ENCODE measurements at places on chromosomes 1 and 21. TPM values are rescaled to one million over a fixed set of nuclear protein-coding genes. Genes with fewer than 3 reads are reported as not detected.

USP24 gene
- 48.5 TPM for polyA plus RNA-seq

C1orf21 gene
- 32.3 TPM for polyA plus RNA-seq

UBL4B gene
- polyA plus RNA-seq, result not detected

KISS1 gene
- polyA plus RNA-seq, result 0.92 TPM

HTR1D gene
- 0.33 TPM for polyA plus RNA-seq

RGSL1 gene
- polyA plus RNA-seq, result not detected

SYNJ1 gene
- polyA plus RNA-seq, result 14.3 TPM

SH2D1B gene
- polyA plus RNA-seq, result 0.39 TPM

NLRP3 gene
- polyA plus RNA-seq, result 0.78 TPM

CDA gene
- 5.7 TPM for polyA plus RNA-seq

SARS1 gene
- 139 TPM for polyA plus RNA-seq

USH2A gene
- 0.07 TPM for polyA plus RNA-seq

DNA sequence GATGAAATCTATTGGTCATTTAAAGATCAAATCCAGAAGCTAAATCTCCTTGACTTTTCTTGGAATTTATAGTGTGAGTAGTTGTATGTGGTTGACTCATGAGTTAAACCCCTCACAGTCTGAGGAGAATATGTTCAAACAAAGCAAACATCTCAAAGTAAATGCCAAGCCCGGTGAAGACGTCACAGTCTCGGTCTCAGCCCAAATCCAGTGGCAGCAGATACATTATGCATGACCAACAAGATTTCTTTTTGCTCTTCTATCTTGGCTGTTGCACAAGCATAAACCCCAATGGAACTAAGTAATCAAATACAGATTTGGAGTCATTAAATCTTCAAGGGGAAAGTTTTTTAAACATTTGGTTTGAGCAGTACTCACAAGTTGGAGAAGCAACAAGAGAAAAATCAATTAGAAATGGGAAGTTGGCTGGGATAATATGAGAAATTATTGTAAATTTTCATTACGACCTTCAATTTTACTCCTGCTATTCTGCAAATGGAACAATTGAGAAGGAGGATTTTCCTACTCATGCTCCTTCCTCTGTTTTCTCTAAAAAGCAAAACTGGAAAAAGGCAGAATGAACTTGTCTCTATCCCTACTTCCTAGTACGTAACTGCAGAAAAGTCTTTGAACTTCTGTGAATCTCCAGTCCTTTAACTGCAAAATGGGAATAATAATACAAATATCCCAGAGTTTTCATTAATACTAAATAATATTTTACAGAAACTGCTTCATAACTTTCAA is 575.8 kb downstream of the NUF2 start:
- no peak for DNase-seq

- DNase-seq, result no peak
Measured at GRCh38 chr1:93411000-93411399, 36.9 kb upstream of the FNBP1L start.

DNA sequence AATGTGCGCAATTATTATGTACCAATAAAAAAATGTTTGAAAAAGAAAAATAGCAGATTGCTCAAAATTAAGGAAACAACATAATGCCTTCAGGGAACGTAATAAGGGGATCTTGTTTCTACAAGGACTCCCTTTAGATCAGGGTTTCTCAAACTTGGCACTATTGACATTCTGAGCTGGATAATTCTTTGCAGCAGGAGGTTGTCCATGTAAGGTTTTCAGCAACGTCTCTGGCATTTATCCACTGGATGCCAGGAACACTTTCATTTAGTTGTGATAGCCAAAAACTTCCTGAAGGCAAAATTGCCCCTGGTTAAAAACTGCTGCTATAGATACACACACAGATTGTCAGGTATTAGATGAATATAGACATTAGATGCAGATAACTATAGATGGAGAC is 666.7 kb upstream of the ADAMTS5 start:
- DNase-seq, result no peak

- DNase-seq, result no peak
Measured at GRCh38 chr1:205382561-205382960, 25.8 kb upstream of the KLHDC8A start.

- DNase-seq, result no peak
Measured at GRCh38 chr21:44925378-44925755, 4.7 kb upstream of the ITGB2 start.

GRCh38 chr1:204705888-204706837 is 20.6 kb upstream of the LRRN2 start:
- DNase-seq, result no peak

GRCh38 chr1:234208791-234209190 is 164.5 kb upstream of the COA6 start:
- no peak for DNase-seq

GRCh38 chr1:43337588-43337987 is at the start of gene MPL:
TSS of gene MPL (plus strand) at chr1:43337818. CDS start at chr1:43337849, 31 bp downstream.
- no peak for DNase-seq

GRCh38 chr1:168842306-168842705 is 113.3 kb upstream of the DPT start:
- no peak for DNase-seq

DNA sequence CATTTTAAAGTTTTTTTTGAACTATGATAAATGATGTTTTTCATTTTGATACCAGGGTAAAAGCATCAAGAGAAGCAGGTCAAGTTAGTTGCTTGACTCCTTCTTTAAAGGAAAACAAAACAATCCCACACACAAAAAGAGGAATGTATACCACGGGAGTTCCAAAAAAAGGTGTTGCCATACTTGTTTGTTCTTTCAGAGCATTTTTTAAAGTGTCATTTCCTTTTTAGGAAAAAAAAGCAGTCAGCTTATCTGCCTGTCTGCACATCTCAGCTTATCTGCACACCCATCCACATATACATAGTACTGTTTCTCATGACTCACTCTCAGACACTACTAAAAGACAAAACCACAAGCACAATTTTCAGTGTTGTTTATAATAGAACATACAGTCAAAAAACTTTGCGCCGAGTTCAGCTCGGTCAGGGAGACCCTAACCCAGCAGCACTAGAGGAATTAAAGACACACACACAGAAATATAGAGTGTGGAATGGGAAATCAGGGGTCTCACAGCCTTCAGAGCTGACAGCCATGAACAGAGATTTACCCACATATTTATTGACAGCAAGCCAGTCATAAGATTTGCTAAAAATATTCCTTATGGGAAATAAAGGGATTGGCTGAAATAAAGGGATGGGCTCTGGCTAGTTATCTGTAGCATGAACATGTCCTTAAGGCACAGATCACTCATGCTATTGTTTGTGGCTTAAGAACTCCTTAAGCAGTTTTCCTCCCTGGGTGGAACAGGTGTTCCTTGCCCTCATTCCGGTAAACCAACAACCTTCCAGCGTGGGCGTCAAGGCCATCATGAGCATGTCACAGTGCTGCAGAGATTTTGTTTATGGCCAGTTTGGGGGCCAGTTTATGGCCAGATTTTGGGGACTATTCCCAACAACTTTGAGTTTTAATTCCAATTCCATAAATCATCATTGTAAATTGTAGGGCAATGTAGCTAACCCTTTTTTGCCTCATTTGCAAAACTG is 11.4 kb upstream of the MNDA start:
- DNase-seq, result no peak

DNA sequence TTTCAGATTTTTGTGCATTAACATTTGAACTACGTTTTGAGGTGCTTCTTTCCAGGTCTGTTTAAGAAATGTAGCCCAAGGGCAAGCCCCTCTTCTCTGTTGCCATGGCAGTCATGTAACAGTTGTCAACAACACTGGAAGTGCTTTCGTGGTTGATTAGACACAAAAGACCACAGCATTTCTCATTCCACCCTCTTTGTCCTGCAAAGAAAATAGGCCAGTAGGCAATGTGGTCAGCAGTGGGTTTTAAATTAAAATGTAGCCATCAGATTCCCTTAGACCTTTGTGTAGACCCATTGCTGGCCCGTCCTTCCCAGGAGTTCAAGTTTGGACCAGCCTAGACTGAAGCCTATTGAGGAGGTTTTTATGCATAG is 35.4 kb downstream of the VANGL1 start:
- peak; percentile 38 for DNase-seq

GRCh38 chr1:16158993-16159831 is 3.3 kb upstream of the EPHA2 start:
- no peak for DNase-seq

GRCh38 chr1:26072305-26072704 is 4.9 kb upstream of the TRIM63 start:
- no peak for DNase-seq

- DNase-seq, result no peak
Measured at GRCh38 chr1:205488074-205488723, 16.3 kb upstream of the CDK18 start.

DNA sequence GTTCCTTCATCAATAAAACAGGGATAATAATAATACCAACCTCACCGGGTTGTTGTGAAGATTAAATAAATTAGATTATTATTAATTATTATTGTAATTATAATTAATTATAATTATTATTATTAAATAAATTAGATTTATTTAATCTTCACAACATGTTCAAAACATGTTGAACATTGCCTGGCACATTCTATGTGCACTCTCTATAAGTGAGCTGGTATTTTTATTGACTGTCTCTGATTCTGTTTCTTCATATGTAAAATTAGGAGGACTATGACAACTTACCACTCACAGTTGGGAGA is 834 bp upstream of the C8B start:
- no peak for DNase-seq

GRCh38 chr1:232110281-232111090 is 483.9 kb downstream of the DISC1 start:
- no peak for DNase-seq

DNA sequence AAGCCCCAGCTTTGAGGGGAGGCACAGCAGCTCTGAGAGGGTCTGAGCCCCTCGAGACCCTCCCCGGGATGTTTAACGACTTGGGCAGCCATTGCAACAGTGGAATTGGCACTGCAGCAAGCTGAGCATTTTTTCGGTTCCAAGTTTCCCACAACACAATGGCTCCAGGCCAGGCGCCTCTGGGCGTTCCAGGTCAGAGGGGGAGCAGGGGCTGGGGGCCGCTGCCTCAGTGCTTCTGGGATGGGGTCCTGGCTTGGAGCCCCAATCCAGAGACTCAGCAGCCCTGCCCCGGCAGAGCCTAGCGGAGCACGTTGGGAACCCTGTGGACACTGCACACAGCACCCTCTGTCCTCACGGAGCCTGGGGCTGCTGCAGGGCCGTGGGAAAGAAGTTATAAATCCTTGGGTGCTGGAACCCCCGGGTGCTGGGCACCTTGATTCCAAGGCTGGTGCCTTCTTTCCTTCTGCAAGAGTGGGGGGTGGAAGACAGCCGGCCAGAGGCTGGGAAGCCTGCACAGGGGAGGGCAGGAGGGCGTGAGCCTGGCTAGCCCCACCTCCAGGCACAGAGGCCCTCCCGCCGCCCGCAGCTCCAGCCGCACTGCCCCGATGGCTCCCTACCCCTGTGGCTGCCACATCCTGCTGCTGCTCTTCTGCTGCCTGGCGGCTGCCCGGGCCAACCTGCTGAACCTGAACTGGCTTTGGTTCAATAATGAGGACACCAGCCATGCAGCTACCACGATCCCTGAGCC is 50.1 kb downstream of the COL18A1 start:
- no peak for DNase-seq

- DNase-seq, result no peak
Measured at GRCh38 chr1:223717695-223718363, 5.5 kb downstream of the CAPN2 start.

GRCh38 chr1:52567943-52568342 is 15.1 kb upstream of the TUT4 start:
- DNase-seq, result no peak

GRCh38 chr1:182875889-182876288 is 36.7 kb downstream of the DHX9 start:
- no peak for DNase-seq

GRCh38 chr1:163745204-163745603 is 423.4 kb downstream of the NUF2 start:
- no peak for DNase-seq

DNA sequence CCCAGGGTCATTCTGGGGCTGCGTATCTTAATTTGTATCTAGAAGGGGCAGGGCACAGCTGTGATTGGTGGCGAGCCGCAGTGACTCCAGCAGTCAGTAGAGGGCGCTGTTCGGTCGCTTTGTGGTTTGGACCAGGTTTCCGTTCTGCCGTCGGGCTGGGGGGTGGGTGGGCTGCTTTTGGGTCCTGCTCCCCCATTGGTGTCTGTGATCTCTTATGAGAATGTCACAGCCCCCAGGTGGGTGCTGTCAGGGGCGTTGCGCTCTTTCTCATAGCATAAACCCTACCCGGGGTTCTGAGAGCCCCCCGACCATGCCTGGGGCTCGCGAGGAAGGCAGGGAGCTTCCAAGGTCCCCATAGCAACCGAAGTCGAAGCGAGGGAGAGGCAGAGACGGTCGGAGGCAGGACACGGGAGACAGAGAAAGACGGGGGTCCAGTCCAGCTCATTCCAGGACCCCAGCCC is 5.4 kb downstream of the TFF3 start:
- peak; percentile 50 for DNase-seq

DNA sequence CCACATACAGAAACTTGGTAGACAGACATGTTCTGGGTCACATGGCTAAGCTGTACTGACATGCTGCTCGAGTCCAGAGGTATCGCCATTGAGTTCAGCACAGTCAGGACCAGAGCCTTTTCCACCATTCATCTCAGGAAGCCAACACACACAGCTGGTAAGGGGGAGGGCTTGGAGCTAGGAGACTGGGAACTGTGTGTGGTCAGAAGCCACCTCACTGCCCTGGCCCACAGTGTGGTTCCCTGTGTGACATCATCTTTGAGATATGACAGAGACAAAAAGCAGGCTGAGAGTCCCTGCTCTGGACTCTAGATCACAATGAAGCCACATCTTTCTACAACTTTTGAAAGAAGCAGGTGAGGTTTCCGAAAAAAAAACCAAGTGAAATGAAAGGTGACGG is 107.2 kb downstream of the SIM2 start:
- no peak for DNase-seq

DNA sequence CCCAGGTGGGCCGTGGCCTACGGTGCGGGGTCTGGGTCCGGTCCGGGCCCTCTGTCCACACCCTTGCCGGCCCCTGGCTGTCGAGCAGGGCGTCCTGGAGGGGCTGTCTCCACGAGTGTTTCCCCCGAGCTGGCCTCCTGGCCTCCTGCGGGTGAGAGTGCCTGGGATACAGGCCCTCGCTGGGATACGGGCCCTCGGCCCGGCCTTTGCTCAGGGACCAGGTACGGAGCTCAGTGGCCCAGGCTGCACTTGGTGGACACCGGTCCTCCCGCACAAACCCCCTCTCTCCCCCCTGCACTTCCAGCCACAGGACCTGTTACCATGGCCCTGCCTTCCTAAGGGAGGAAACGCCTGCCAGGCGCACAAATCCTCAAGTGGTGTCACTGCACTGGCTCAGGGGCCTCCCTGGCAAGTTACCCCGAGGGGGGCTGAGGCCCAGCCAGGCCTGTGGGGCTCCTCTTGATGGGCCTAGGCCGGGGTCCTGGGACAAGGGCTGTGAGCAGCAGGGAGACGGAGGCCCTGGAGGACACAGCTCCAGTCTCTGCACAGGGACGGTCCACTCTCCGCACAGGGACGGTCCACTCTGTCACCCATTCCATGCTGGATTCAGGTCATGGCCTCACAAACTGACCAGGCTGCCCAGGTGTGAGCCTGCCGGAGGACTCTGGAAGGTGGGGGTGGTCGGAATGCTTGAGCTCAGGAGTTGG is 18.2 kb upstream of the RNF223 start:
- DNase-seq, result no peak

DNA sequence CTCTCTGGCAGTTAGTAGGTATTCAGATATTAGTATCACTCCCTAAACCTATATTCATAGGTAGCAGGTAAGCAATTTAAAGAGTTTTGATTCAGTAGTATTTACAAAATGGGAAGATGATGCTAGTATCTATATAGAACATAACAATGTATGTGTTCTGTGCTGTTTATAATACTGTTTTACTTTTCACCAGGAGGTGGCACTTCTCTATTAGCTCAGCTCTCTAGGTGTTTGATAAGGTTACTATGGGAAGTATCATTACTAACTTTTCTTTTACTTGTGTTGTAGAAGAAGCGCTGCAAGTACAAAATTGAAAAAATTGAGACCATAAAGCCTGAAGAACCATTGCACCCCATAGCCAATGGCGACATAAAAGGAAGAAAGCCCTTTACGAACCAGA is 49.4 kb upstream of the FASLG start:
- DNase-seq, result no peak

All from renal cortex interstitium (tissue), 15 donors.